ENCODE measurements at places on chromosomes 3 and 15.
A peak's percentile ranks its signal among the peaks of the same experiment; 100 is the strongest.

DNA sequence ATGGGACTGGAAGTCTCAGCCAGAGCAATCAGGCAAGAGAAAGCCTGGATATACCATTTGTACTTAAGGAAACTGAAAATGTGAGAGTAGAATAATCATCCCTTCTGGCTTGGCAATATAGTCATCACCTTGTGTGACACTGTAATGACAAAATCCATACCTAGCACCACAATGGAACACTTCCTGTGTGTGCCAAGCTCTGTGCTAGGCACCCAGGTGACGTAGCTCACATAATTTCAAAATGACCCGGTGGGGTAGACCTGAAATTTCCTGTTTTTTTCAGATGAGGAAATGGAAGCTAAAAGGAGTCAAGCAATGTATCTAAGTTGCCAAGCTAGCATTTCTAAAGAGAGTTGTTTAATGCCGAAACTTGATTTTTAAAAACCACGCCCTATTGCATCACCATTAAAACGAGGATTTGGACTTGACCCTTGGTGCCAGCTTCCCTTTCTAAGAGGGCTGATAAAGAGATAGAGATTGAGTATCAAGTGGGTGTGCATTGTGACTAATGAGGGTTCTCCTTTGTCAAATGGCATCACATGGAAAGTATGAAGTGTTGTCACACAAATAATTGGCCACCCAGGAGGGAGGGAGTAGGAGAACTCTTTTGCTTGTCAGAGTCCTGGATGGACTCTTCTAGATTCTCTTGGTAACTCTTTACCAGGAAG lies 141.3 kb upstream of the PDZRN3 start:
- no peak for DNase-seq

- no peak for DNase-seq
Observed at GRCh38 chr15:49823987-49824774, 203.3 kb downstream of the DTWD1 start.

GRCh38 chr3:58238830-58239229 lies 1.2 kb downstream of the ABHD6 start:
- no peak for DNase-seq

DNA sequence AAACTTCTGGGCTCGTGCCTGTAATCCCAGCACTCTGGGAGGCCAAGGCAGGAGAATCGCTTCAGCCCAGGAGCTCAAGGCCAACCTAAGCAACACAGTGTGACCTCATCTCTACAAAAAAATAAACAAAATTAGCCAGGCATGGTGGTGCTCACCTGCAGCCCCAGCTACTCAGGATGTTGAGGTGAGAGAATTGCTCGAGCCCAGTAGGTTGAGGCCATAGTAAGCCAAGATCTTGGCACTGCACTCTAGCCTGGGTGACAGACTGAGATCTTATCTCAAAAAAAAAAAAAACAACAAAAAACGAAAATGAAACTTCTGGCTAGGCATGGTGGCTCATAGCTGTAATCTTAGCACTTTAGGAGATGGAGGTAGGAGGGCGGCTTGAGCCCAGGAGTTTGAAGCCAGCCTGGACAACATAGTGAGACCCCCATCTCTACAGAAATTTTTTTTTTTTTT lies 53.7 kb downstream of the PIK3CB start:
- DNase-seq, result peak; percentile 78

- no peak for DNase-seq
Observed at GRCh38 chr15:44308415-44308814, 19.9 kb downstream of the GOLM2 start.

DNA sequence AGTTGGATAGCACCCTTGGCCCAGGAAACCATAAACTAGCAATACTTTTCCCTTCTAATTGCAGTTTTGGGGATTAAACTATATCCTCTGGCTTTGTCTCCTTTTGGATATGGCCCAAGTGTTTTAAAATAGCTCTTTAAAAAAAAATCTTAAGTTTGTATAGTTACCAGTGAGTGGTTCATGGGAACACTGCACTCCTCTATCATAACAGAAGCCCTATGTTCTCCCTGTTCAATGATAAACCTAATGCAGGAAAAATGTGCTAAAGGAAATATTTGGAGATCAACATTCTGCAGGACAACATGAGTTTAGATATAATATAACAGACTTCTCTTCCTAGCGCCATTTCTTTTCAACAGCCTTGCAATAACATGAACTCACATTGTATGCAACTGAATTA lies 13.1 kb downstream of the MRPL47 start:
- no peak for DNase-seq

- no peak for DNase-seq
Observed at GRCh38 chr3:25723802-25724201, 59.1 kb upstream of the TOP2B start.

- DNase-seq, result no peak
Observed at GRCh38 chr3:57331078-57331610, 38.7 kb upstream of the ASB14 start.

GRCh38 chr3:45686850-45687249 lies 2.3 kb upstream of the SACM1L start:
- DNase-seq, result no peak

GRCh38 chr15:62850791-62851291 lies 191.7 kb upstream of the TPM1 start:
- DNase-seq, result no peak
